Coronary artery (tissue), 2 donors: ENCODE measurements at places on chromosomes 3 and 15.
A peak's percentile ranks its signal among the peaks of the same experiment; 100 is the strongest.

- peak; percentile 91 for DNase-seq
Observed at GRCh38 chr3:24496529-24497482, 2.2 kb upstream of the THRB start.

DNA sequence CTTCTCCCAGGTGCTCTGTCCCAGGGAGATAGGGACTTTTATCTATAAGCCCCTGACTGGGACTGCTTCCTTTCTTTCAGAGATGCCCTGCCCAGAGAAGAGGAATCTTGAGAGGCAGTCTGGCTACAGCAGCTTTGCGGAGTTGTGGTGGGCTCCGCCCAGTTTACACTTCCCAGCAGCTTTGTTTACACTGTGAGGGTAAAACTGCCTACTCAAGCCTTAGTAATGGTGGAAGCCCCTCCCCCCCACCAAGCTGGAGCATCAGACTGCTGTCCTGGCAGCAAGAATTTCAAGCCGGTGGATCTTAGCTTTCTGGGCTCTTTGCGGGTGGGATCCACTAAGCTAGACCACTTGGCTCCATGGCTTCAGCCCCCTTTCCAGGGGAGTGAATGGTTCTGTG lies 253.8 kb upstream of the ARL6 start:
- no peak for DNase-seq

GRCh38 chr15:57224664-57225063 lies 151.6 kb upstream of the CGNL1 start:
- DNase-seq, result no peak

DNA sequence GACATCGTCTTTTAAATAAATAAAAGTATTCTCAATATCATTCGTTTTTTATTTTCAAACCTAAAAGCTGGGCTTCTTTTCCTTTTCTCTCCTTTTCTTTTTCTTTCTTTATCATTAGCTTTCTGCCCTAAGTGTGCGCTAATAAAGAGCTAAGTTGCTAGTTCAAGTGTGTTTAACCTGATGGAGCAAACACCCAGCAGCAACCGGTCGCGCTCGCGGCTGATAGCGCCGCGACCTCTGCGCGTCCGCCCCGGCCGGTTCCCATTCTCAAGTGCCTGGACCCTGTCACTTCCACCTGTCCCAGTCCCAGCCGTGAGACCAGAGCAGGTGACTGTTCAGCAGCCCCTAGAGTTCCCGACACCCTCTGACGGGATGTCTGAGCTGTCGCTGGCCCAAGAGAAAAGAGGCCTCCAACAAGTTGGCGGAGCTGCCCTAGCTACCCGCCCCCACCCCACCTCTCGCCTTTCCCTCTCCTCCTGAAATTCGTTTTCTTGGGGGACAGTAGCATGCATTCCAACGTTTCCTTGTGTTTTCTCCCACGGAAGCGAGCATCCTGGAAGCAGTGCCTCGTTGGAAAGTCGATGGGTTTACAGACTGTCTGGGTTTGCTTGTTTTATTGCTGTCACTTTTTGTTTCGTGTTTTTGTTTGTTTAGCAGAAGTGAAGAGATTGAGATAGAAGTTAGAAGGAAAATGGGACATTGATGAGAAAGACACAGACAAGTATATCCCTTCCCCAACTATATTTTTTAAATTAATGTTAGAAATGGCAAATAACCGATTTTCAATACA lies 3.1 kb upstream of the MECOM start:
- no peak for DNase-seq
